ENCODE measurements at places on chromosomes 7 and 10.

- no peak for DNase-seq
These were observed 293.4 kb upstream of the DKK1 start for GRCh38 chr10:52020702-52021101.

DNA sequence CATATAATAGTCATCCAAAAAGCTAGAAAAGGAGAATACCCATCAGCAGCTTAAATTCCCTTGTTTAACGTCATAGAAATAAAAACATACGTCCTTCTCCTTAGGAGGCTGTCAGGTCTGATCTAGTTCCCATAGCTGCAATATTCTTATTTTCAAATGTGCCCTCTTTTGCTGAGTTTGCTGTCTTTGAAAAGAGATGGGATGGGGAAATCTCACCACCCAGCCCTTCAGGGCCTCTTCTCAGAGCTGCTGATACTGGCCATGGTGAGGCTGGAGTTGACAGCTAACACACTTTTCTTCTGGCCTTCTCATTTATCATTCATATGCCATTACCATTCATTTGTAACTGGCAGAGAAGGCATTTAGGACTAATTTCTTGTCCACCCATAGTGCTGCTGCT is 5.1 kb upstream of the PCGF5 start:
- DNase-seq: no peak

DNA sequence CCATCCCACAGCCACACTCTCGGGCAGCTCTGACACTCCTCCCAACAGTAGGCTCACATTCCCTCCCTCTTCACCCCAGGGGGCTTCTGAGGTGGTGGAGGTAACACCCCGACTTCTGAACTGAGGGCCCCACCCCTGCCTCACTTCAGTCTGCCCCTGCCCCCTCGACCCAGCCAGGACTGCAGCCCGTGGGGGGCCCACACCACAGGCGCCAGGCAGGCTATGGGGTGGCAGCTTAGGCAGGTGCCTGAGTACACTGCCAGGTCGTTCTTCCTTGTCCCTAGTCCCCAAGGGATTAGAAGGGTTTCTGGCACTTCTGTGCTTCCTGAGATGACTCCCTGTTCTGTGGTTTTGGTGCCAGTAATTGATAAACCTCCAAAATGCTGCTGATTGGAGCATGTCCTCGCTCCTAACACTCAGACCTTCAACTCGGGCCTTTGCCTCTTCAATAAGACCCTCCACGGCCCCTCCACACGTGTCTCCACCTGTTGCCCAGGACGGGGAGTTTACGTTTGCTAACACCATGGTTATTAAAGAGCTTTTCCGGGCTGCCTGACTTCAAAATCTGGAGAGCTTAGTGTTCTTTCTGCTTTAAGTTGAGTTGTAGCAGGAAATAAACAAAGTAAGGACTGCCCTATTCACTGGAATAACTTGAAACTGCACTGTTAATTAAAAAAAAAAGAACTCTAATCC is 23.8 kb upstream of the LARP4B start:
- DNase-seq: no peak

DNA sequence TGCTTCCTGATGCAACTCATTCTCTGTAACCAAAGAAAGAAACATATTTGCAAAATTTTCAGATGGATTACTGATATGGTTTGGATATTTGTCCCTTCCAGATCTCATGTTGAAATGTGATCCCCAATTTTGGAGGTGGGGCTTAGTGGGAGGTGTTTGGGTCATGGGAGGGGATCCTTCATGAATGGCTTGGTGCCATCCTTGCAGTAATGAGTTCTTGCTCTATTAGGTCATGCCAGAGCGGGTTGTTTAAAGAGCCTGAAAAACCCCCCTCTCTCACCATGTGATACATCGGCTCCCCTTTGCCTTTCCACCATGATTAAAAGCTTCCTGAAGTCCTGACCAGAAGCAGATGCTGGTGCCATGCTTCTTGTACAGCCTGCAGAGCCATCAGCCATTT is 43.8 kb upstream of the PRKG1 start:
- no peak for DNase-seq

GRCh38 chr7:112145206-112145605 is 61.0 kb downstream of the DOCK4 start:
- DNase-seq: no peak

GRCh38 chr10:5536486-5537081 is 11.8 kb downstream of the CALML3 start:
- no peak for DNase-seq

DNA sequence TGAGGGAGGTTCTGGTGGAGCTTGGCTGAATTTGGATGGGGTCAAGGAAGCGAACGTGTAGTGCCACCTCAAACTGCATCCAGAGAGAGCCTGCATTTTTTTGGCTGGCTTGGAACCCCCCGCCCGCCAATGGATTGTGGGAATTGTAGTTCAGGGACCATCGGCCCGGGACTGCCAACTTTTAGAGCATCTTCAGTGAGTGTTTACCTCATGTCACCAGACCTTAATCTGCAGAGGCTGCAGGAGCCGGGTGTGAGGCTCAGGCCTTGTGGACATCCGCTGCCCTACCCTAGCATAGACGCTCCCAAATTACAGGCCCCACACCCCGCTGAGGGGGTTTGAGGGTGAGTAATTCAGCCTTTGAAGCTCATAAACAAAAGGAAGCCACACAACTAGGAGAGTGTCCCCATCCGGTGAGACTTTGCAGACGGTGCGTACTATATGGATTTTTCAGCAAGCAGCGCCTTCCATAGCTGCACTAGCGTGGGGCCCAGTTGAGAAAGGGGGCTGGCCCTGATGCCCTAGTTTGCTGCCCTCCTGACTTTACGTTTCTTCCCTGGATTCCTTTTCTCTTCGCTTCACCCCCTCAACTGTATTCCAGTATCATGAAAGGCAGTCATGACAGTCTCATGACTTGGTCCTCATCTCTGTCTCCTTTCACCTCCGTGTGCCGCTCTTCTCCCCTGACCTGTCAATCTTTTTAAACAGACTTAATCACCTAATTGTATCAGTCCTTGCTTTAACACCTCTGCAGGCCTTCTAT is 717 bp downstream of the CNPY4 start:
- DNase-seq: no peak

GRCh38 chr7:111090846-111091245 is at the start of gene LRRN3:
LRRN3 (plus strand) TSS chr7:111091127; CDS start chr7:111122773, 31,646 bp downstream.
- no peak for DNase-seq

- no peak for DNase-seq
These were observed 105.5 kb upstream of the FAM204A start for GRCh38 chr10:118447478-118448270.

DNA sequence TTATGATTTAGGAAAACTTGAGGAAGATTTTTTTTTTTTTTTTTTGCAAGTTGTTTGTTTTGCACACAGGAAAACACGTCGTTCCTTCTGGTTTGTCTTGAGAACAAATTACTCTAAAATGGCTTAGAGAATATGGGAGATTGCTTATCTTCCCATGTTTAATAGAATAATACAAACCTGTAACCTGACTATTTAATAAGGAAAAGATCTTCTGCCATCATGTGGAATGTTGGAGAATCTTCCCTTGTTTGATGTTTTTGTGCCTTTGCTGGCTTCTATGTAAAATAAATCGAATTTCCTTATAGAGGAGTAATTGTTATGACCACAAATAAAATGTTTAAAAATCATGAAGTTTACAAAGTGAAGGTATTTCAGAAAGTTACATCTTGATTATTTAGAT is 818.8 kb downstream of the GATA3 start:
- no peak for DNase-seq

DNA sequence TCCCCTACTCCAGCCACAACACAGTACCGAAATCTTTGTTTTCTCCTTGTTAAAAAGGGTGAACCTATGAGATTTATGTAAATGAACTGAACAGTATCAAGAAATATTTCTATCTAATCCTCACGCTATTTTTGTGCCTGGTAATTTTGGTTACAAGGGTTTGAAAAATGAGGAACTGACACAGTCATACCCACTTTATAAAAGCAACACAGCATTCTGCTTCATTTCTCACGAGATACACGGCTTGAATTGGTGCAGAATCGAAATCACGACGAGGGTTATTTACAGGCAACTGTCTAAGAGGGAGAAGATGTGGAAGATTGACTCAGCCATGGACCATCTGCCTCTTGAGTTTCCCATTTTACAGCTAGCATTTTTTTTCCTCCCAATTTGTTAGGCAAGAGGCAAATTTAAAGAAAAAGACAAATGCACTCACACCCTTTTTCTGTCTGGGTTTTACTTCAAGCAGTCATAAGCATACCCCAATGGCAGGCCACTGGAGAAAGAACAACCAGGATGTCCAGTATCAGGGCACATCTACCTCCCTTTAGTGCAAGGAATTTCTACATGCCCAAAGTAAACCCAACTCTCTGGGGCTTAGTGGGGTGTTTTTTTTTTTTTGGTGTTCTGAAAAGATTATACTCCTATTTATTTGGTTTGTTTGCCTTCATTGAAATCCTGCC is 108.1 kb downstream of the ITGB8 start:
- DNase-seq: no peak

- DNase-seq: no peak
These were observed 12.4 kb upstream of the NRG3 start for GRCh38 chr10:81862596-81862995.

- DNase-seq: no peak
These were observed 14.0 kb upstream of the ADD3 start for GRCh38 chr10:109993551-109994330.

DNA sequence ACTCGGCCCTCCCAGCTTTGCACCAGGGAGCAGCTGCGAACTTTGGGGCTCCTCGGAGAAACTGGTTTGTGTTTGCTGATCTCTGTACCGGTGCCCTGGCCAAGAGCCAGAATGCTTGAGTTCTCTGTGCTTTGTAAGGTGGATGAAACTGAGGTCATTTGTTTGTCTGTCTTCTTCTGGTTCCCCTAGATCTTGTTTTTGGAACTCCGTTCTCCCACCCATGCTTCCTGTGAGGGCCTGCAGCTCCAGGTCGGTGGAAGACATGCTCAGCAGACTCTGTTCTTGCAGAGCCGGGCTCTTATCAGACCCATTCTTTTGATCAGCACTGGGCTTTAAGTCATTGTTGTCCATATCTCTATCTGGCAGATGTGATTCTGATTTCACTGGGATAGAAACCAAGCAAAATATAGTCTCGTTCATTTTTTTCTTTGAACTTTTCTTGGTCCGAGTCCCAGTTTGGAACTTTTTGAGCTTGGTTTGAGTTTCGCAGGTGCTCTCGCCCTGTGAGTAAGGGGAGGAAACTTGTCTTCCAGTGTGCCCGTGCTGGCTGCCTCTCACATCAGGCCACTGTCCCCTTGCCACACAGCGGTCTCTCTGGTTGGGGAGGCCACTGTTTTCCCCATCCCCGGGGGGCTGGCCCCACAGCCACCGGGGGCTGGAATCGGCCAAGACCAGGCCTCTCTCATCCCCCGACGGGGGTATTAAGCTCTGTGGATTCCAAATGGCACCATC is 31.2 kb downstream of the JCAD start:
- DNase-seq: no peak

DNA sequence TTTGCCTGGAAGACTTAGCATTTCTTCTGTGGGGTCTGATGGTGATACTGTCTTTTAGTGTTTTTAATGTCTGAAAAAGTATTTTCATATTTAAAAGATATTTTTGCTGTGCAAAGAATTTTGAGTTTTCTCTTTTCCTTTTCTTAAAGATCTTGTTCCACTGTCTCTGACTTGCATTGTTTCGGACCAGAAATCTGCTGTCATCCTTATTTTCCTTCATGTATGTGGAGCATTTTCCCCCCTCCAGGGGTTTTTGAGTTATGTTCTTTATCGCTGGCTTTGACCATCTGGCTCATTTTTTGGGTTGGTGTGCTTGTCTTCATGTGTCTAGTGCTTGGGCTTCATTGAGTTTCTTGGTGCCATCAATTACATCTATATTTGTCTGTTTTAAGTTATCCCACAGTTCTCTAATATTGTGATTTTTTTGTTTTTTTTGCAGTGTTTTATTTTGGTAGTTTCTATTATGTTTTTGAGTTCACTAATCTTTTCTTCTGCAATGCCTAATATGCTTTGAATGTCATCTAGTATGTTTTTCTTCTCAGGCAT is 119.9 kb downstream of the MGMT start:
- no peak for DNase-seq

DNA sequence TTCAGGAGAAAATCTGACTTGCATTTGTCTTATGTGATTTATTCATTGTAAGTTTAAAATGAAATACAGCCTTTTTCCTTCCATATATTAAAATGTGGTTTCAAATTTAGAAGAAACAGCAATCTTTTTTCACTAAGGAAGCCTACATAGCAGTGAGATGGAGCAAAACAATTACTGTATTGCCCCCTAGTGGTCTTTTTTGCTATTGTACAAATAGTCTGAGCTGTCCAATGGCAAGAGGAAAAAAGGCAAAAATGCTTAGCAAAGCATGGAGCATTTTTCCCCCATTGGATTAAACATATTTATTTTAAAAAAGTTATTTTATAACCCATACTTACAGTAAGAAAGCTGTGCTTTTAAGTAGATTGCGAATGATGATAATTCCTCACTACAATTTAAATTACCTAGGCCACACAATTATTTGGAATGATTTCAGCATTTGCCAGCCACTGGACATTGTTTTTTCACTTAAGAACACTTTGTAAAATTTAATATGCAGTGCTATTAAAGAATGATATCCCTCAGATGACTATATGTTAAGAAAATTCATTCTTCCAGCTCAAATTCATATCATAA is 119.5 kb downstream of the CPED1 start:
- DNase-seq: no peak

- DNase-seq: no peak
These were observed 90.0 kb upstream of the AOAH start for GRCh38 chr7:36814311-36814710.

Measured in AG04450 (cell line).